ENCODE measurements at places on chromosomes 2 and 18. TPM values are rescaled to one million over a fixed set of nuclear protein-coding genes. Genes with fewer than 3 reads are reported as not detected.

Gene DSG1
- not detected for total RNA-seq

Gene ARHGAP25
- 1.3 TPM for total RNA-seq

Gene TSPYL6
- total RNA-seq, result not detected

Gene NEB
- 0.16 TPM for total RNA-seq

Gene ANKRD30B
- 0.24 TPM for total RNA-seq

Gene RAMP1
- total RNA-seq, result 0.85 TPM

Gene SKOR2
- not detected for total RNA-seq

Gene HOXD10
- not detected for total RNA-seq

Gene SYT4
- total RNA-seq, result not detected

Gene LIMS3
- 2.2 TPM for total RNA-seq

Gene SPEG
- 55.8 TPM for total RNA-seq

Gene GCA
- total RNA-seq, result 5.7 TPM

Gene SULT1C2
- total RNA-seq, result under 0.01 TPM

Gene MC5R
- total RNA-seq, result not detected

Gene FAM110C
- under 0.01 TPM for total RNA-seq

Gene CXCR1
- not detected for total RNA-seq

Gene SERPINB4
- total RNA-seq, result not detected

Gene TRIM54
- not detected for total RNA-seq

Gene KLHL30
- total RNA-seq, result 3.6 TPM

Gene LAMA1
- 1.9 TPM for total RNA-seq

Gene RNF125
- 0.16 TPM for total RNA-seq

Gene CACNB4
- 6.4 TPM for total RNA-seq

Gene DNAJC5G
- total RNA-seq, result not detected
